Foreskin melanocyte (primary cell): ENCODE measurements at places on chromosomes 16 and 17.
A peak's percentile ranks its signal among the peaks of the same experiment; 100 is the strongest.

GRCh38 chr17:58268326-58268725, 12.4 kb downstream of the MPO start:
- no peak for DNase-seq

DNA sequence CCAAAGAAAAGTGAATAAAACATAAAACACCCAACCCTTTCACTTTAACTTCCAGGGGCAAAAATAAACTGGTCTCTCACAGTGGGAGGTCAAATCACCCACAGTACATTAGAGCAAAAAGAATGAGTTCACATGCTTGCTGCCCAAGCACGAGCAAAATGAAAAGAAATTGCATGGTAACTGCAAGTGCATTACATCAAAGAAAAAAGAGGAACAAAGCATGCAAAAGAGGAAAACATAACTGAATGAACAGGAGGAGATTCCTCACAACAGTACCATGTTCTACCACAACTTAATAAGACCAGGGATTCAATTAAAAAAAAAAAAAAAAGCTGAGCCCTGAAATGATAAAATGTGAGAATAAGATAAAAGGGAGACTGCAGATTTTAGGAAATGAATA, 12.3 kb downstream of the DNAH2 start:
- no peak for DNase-seq

GRCh38 chr17:63842173-63842539, 329 bp downstream of the SMARCD2 start:
- no peak for DNase-seq

DNA sequence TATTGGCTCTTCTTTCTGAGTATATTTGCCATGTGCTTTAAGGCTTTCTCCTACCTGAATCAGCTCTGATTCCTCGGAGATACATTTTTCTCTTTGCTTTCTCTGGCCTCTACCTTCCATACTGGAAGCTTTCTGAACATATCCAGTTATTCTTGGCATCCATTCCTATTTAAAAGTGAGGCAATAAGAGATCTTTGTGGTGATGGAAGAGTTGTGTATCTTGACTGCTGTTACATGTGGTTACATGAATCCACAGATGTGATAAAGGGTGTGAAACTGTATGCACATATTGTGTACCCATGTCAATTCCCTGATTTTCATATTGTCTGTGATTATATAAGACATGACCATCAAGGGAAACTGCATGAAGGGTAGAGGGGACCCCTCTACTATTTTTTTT, 24.4 kb downstream of the UBE2O start:
- DNase-seq = no peak

DNA sequence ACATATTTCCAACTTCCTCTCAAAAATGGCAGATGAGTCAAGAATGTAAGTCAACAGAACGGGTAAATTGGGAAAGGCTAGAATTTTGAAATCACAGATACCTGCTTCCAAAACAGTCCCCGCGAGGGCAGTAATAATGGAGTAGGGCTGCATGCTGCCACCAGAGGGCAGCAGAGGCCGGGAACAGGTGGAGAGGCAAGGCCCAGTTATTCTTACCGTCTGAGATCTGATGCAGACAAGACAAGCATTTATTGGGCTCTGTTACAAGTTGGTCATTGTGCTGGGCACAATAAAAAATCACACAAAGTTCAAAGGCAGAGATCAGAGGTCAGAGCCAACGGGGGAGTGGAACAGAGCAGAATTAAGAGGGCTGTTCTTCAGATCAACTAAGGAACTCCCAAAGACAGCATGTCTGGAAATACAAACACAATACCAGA, 8.8 kb upstream of the MLKL start:
- DNase-seq = peak; percentile 60

DNA sequence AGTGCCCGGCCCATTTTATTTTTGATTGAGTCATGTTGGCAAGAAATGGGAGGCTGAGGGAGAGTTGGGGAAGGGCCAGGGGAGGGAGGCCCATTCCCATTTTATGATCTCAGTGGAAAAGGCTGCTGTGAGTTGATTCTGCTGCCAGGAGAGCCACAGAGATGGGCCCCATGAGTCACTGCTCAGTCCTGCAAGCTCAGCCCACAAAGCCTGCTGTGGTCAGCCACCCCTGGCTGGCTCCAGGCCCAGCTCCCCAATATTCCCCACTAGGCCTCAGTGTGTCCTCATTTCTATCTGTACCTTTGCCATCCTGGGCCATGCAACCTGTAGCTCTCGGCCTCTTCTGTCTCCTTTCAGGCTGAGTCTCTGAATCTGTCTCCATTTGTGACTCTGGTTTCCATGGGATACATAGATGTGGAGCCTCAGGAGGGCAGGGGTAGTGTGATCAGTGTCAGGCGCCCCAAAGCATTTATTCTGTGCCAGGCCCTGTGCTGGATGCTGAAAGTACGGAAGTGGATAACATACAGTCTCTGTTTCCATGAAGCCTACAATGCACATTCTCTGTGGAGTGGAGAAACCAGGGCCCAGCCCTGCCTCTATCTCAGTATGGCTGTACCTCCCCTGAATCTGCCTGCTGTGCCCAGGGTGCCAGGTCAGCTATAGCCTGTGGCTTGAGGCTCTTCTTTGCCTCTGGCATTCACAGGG, 1.9 kb upstream of the PLEKHG4 start:
- DNase-seq = peak; percentile 26

DNA sequence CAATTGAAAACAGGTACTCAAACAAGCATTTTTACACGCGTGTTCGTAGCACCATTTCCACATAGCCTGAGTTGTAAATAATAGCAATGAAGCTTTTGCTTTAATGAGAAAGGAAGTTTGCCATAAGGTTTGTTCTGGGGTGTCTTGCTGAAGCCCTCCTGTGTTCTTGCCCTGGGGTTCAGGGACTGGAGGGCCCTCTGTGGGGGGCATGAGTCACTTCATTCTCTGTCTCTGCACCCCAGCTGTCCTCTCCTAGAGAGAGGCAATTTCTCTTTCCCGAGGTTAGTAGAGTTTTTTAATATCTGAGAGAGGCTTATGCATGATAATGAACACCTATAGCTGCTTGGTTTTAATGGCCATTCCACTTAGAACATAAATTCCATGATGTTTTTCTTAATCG, 9.6 kb downstream of the AFMID start:
- no peak for DNase-seq

DNA sequence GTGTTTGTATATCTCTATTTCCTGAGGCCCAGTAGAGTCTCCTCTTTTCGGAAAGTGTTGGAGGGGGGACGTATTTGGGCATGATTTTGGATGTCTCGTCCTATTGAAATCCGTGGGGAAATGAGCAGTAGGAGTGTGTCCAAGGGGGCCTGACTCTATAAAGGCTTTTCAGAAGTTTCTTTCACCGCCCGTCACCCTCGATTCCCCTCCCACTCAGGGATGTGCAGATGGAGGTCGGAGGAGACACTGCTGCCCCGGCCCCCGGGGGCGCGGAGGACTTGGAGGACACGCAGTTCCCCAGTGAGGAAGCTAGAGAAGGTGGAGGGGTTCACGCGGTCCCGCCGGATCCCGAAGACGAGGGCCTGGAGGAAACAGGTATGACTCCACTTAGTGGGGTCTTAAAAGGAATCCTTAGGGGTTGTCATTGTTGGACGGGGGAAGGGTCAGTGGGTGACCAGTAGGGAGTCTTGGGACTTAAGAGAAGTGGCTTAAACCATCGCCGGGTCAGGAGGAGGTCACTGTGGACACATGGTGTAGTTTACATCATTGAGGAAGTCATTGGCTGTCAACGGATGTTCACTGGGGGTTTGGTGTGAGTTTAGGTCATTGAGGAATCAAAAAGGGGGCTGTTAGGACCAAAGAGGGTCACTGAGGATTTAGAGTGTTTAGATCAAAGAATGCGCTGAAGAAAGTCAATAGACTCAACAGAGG, 424 bp downstream of the MON1B start:
- no peak for DNase-seq

DNA sequence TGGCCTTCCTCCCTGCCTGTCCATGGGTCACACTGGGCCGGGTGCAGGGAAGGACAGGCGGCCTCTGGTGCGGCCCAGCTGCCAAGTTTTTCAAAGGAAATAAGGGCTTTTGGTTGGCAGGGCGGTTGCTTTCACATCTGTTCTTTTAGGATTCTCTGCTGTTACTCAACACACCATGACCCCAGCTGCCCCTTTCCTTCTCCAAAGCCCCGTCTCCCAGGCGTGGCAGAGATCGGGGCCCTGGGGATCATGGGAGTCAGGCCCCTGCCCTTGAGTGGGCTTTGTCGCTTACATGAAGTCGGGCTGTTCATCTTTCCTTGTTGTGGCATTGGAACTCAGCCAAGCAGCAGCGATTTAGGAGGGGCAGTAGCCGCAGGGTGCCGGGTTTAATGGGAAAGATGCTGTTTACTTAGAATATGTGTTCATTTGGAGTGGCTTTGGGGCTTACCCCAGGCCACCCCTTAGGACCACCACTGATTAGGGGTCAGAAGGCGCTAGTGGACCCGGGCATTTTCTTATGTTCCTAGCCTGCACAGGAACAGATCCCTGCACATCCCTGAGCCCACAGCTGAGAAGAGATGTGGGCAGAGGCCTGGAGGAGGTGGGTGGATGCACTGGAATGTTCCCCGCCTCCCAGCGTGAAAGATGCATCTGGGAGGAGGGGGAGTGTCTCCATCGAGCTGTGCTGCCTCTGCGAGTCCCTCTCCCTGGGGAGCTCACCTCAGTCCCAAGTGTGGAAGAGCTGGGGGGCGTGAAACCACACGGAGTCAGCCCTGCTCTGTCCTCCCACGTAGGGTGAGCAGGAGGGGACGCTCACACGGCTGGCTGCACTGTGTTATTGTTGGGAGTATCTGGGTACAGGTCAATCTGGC, 6.8 kb upstream of the ADCY7 start:
- no peak for DNase-seq

DNA sequence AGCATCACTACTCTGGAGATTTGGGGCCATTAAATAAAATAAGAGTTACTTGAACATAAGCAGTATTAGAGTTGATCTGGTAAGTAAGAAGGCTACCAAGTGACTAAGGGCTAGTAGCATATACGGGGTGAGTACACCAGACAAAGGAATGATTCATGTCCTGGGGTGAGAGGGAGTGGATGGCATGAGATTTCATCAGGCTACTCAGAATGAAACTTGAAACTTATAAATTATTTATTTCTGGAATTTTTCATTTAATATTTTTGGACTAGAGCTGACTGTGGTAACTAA, 2.3 kb downstream of the SLFN5 start:
- DNase-seq = peak; percentile 78

- peak; percentile 16 for DNase-seq
These were observed 498 bp downstream of the LRRC37B start for GRCh38 chr17:32007463-32008298.

DNA sequence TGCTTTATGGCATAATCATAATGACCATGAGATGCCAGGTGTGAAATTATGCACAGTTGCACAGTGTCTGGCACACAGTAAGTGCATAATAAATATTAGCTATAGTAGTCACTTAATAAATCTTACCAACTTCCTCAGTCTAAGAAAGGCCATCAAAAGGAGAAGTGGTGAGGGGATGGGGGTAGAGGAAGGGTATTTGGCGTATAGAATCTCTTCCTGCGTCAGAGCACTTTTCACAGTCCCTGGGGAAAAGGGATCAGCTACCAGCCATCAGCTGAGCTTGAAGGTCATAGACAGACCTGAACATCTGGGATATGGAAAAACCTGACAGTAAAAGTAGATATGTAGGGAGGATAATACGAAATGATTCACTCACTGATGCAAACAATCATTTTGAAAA, 5.8 kb downstream of the CRHR1 start:
- DNase-seq = no peak

- DNase-seq = no peak
These were observed 92.7 kb upstream of the NOL11 start for GRCh38 chr17:67624886-67625656.

DNA sequence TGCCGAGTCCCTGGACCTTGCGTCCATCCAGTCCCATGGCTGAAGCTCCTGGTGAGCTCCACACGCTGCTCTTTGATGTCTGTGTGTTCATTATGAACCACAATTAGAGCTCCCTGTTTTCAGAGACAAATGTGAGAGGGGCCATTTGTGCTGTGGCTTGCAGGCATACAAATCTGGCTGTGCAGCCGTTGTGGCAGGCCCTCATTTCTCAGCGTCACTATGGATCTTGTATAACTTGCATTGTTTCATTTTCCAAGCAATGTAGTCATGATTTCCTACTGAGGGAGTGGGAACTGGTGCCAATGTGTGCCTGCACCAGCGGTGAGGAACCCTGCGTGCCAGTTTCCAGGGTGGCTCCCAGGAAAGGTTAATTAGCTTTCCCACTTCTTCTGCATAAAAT, 542.6 kb downstream of the TMEM114 start:
- DNase-seq = no peak

DNA sequence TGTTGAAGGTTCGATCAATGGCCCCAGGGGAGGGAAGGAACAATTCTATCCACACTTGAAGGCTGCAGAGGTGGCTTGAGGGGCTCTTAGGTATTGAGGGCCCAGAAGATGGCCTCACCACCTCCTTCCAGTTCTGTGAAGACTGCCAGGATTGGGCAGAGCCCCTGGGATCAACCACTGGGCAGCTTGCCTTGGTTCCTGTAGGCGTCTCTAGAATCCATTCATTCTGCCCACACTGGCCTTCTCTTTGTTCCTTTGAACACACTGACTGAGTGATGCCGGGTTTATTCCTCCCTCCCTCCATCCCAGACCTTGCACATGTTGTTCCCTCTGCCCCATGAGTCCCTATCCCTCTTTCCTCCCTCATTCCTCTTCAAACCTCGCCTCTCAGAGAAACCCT, 50.5 kb downstream of the SYT17 start:
- DNase-seq = no peak

- DNase-seq = no peak
These were observed 369 bp upstream of the GJD3 start for GRCh38 chr17:40364906-40365305.

GRCh38 chr17:7476494-7476893, 2.9 kb downstream of the ZBTB4 start:
- no peak for DNase-seq

DNA sequence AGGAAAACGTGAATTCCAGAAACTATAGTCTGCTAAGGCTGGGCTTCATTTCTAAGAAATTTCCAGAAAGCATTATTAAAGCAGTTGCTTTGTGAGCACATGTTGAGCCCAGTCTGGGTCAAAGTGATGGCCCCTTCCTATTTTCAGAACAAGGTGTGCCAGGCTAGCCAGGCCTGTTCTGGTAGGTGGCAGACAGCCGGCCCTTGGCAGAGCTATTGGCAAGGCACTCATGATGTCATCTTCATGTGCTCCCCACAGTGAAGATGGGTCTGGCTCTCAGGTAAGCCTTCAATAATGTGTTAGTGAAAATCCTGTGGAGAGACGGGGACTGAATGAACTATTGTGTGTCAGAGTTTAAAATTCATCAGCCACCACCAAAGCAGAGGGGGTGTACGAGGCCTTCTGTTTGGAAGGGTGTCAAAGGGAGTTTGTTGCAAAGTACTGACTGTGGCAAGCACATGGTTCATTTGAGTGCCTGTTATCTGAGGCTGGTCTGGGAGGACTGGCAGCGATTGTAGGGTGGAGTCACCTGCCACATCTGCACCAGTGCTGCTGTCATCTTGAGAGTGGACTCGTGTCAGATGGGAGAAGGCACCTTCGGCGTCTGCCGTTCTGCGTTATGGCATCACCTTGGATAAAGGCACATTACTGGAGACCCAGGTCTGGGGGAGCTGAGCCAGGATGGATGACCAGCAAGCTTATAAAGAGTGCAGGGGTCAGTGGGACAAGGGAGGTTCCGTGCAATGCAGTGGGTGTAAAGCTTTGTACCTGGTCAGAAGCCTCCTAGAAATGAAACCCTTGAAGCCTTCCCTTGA, 43.4 kb downstream of the KSR1 start:
- DNase-seq = no peak

GRCh38 chr16:19354371-19354770, 63.3 kb upstream of the TMC5 start:
- no peak for DNase-seq
